ENCODE measurements at places on chromosomes 12 and 14.

GRCh38 chr12:58888131-58888783 is 32.0 kb downstream of the LRIG3 start:
- peak; percentile 65 for DNase-seq

GRCh38 chr12:13602172-13602571 is 379.2 kb downstream of the GRIN2B start:
- DNase-seq, result no peak

- DNase-seq, result no peak
Measured at GRCh38 chr12:124481257-124481750, 86.1 kb downstream of the NCOR2 start.

DNA sequence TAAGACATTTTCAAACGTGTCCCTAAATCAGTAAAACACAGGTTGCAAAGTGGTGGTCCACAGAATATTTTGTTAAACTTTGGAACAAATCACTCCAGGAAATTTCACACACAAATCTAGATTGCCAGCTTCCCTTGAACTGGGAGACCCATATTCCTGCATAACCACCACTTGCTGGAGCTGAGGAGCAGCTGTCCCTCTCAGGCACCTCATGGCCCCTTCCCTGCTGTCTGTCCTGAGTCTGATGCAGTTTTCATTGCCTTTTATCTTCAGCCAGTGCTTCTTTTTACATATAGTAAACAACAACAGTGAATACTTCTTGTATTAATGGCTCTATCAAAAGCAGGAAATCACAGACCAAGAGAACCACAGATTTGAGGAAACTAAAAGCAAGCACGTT is 289.3 kb downstream of the MED13L start:
- no peak for DNase-seq

GRCh38 chr14:102493096-102493495 is 16.5 kb downstream of the ANKRD9 start:
- DNase-seq, result no peak

DNA sequence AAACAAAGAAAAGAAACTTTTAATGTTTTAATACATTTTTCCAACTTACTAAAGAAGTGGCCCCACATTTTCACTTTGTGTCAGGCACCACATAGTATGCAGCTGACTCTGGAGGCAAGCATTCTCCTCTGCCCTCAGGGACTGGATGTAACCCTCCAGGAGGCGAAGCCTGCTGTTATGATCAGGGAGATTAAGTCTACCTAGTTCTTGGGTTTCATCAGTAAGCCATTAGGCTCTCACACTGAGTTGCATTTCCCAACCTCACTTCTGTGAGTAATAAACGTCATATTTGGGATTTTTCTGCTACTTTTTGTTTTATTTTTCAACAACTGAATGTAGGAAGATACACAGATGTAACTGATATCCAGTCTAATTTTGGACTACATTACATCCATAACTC is 101.2 kb upstream of the LRFN5 start:
- peak; percentile 54 for DNase-seq

- DNase-seq, result no peak
Measured at GRCh38 chr12:8037046-8037663, 4.6 kb downstream of the FOXJ2 start.

GRCh38 chr12:112238441-112238840 is 113.1 kb downstream of the TRAFD1 start:
- DNase-seq, result no peak

GRCh38 chr12:9943240-9943639 is 11.1 kb upstream of the CLEC2A start:
- no peak for DNase-seq

DNA sequence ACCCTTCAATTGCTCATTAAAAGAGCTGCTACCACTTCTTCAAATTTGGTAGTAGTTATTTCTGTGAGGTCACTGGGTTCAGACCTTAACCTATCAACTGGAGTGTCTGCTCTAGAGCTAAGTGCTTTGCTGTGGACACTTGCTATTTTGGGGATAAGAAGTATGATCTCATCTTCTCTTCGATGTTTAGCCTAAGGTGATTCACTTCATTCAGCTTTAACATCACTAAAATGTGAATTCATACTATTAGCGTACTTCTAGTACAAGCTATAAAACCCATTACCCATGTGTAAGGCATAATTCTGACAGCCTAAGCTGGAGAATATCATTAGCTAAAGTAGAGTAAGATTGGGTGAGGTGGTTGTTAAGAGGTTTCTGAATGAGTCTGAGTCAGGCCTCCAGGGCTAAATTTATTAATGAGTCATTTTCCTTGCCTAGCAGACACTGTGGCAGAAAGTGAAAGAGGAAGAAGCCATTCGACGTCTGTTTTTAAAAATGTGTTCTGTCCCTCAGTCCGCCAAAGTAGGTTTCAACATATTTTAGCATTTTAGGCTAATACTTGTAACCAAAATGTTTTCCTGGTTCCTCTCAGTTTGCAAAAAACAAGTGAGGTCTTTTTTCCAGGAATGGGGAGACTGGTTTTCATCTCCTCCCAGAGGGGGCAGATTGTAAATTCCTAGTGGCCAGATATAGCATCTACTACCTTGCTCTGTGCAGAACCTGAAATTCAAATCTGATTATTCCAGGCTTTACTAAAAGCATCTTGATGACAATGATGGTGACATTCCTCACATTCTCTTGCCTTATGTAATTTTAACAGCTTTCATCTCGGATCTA is 103.6 kb downstream of the SSPN start:
- peak; percentile 77 for DNase-seq

Data from NCI-H226 (cell line).